H7 (cell line): ENCODE measurements at places on chromosomes 5 and 9. TPM values are rescaled to one million over a fixed set of nuclear protein-coding genes. Genes with fewer than 3 reads are reported as not detected.

Gene ARL14EPL
- total RNA-seq = not detected in 2 replicates

DNA sequence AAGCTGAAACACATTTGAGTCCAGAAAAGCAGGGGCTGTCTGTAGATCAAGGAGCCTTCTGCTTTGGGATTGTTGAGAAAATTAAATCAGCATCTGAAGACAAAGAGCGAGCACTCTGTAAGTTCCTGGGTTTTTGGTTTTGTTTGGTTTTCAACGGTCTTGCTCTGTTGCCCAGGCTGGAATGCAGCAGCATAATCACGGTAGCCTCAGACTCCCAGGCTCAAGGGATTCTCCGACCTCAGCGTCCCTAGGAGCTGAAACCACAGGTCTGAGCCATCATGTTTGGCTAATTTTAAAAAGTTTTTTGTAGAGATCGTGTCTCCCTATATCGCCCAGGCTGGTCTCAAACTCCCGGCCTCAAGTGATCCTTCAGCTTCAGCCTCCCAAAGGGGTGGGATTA lies 266.5 kb upstream of the ADAMTS16 start:
- DNase-seq = no peak

DNA sequence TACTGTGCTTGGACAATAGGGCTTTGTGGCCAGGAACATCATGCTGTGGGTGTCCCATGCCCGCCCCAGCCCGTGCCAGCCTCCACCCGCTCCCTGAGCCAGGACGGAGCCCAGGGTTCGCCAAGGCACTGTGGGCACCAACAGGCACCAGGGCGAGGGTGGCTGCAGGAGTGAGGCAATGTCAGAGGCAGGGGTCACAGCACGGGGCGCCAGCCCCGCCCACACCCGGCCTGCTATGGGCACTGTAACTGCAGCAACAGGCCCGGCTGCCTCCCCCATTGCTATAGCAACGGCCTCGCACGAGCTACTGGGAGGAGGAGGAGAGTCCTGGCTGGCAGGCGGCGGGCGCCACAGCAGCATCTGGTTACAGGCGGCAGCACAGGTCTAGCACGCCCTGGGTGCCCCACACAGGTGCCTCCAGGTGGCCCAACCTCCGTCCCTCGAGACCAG lies 2.5 kb downstream of the ABCA2 start:
- DNase-seq = no peak

DNA sequence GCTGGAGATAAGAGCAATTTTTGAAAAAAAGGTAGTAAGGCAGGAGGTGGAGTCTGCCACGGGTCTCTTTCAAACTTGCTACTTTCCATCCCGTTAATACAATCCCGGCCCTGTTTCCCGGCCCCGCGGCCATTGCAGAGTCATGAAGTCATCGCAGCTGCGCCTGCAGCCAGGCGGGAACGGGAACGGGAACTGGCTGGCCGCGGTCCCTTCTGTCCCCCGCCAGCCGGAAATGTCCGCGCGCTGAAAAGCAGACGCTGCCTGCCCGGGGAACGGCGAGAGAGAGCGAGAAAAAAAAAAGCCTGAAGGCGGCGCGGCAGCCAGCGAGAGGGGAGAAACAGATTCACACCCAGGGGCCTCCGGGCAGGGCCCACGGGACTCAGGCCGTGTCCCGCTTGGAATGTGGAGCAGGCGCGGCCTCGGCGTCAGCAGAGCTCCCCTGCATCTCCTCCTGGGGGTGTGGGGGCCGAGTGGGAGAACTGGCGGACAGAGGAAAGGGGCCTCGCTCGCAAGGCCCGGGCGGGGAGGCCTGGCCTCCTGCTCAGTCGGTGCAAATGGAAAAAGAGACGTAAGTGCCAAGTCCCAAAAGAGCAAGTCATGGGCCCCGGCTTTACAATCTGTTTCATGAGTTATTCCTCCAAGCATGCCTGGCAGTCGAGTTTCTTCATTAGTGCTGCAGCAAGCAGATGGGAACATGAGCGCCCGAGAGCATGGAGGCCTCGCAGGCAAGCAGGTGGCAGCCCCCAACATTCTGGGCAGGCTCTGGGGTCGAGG lies 201.2 kb upstream of the GAS1 start:
- peak; percentile 82 for DNase-seq

DNA sequence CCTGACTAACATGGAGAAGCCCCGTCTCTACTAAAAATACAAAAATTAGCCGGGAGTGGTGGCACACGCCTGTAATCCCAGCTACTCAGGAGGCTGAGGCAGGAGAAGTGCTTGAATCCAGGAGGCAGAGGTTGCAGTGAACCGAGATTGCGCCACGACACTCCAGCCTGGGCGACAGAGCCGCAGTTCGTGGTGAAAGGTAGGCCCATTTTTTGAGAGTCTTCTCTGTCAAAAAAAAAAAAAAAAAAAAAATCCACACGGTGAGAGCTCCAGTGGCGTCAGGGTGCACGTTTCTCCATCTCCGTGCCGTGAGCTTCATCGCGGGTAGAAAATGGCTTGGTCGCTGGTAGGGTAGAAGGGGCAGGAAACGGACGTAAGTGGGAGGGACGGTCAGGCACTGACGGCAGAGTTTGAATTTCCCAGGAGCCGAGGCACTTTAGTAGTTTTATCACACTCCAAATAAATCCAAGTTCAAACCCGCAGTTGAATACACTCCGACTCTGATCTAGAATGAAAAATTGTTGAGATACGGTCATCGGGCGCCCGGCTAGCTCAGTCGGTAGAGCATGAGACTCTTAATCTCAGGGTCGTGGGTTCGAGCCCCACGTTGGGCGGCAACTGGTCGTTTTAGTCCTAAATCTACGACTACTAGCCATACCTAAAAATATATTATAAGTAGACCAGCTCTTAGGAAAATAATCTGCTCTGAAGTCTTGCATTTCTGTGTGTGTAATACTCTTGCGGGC lies 2.4 kb upstream of the TRIM7 start:
- peak; percentile 51 for DNase-seq
